Astrocyte (in vitro differentiated cells and primary cell): ENCODE measurements at places on chromosomes 12 and 14. TPM values are rescaled to one million over a fixed set of nuclear protein-coding genes. Genes with fewer than 3 reads are reported as not detected.

DNA sequence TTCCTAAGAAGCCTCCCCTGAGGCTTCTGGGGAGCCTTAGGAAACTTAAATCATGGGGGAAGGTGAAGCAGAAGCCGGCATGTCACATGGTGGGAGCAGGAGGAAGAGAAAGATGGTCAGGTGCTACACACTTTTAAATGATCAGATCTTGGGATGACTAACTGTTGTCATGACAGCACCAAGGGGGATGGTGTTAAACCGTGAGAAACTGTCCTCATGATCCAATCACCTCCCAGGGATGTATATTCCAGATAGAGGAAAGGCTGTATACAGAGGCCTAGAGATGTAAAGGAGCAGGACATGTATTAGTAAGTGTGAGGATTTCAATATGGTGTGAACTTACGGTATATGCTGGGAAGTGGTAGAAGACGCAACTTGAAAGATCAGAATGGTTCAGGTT lies 121.1 kb downstream of the CAND1 start:
- H3K27ac ChIP-seq, result no peak overlapping the region
- peaks cover 4% of the 10 kb centered on the region for H3K4me1 ChIP-seq
- no peak overlapping the region for H3K4me3 ChIP-seq
- no peaks in the 10 kb centered on the region for H3K27me3 ChIP-seq

DNA sequence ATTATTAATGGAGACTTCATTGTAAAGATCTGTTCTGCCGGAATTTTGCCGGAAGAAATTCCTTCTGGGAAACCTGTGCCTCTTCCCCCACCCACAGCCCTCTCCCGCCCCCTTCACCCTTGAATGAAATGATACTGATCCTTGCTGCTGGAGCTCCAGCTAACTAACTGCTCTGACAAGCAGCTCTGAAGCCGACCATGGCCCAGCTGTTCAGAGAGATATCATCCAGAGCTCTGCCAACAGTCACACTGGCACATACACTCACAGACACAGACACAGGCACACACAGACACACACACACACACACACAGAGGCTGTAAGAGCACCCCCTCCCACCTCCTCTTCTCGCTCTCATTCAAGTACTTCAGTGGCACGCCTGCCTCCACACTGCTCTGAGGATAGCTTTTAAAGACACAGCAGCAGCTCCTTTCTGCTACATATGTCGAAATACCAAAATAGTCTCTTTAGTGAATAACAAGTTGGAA lies 88.6 kb downstream of the R3HDM2 start:
- no peaks in the 10 kb centered on the region for H3K36me3 ChIP-seq
- H3K27ac ChIP-seq, result no peak overlapping the region
- DNase-seq, result peak; percentile 52

DNA sequence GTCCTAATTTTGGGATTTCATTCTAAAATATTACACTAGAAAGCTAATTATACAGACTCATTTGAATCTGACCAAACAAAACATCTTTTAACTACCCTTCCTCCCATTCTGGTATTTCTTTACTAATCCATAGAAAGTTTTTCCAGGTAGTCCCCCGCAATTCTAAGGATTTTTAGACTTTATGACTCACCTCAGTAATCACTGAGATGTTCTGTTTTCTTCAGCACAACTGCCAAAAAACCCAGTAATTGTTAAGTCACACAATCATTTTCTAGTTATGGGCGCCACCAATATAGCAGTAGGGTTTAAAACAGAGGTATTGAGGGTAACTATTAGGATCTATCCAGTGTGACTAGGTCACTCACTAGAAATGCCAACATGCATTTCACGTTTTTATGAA lies 1.6 kb upstream of the ARID4A start:
- H3K27me3 ChIP-seq, result no peaks in the 10 kb centered on the region
- H3K4me1 ChIP-seq, result peaks cover 7% of the 10 kb centered on the region
- DNase-seq, result peak; percentile 38
- peaks cover 25% of the 10 kb centered on the region for H3K36me3 ChIP-seq

The CCDC197 gene
- total RNA-seq, result not detected in 2 replicates

The FBXW8 gene
- 26.4 and 28.7 TPM in 2 replicates for total RNA-seq

DNA sequence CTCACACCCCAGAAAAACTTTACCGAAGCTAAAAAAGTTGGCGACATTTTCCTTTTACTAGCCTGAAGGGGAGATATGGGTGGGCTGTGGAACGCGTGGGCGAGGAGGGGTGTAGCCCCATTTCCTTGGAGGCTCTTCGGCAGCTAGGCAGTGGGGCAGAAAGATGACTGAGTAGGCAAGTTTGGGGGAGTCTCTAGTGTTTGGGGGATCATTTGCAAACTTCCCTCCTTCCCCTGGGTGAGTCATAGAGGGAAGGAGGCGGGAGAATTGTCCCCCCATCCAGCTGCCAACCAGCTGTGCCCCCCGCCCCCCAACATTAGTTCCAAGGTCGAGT lies 2.3 kb downstream of the GLI1 start:
- H3K4me3 ChIP-seq, result peak overlapping the region; percentile 82
- peaks cover 24% of the 10 kb centered on the region for H3K4me1 ChIP-seq
- H3K27ac ChIP-seq, result peak overlapping the region; percentile 10
- peak; percentile 21 for DNase-seq
- no peaks in the 10 kb centered on the region for H3K36me3 ChIP-seq

The WASHC3 gene
- total RNA-seq, result 22.6 and 26.5 TPM in 2 replicates

DNA sequence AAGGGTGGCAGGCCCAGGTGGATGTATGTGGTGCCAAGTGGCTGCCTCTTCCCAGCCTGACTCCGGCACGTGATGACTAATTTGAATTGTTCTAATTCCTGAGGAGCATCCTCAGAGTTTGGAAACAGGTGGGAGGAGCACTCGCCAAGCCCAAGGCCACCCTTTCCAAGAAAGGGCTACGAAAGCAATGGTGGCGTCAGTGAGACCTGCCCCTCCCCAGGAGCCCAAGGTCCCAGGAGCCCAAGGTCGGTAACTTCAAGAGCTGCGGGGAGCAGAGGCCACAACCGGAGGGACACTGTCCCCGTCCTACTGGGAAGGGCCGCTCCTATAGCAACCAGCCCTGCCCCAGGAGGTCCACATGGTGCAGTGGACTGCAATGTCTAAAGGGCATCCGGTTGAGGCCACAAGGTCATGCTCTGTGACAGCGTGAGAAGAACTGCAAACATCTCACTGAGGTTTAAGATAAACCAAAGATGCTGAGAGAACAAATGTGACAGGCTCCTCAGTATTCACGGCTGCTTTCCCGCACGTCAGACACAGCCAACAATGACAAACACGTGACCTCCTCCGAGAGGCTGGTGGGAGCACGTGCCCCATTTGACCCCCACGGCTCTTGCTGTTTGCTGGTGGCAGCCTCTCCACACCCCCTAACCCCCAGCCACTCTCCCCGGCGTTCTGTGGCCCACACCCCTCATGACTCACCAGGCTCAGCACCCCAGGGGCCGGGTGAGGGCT lies 79.6 kb downstream of the ITPK1 start:
- H3K4me3 ChIP-seq, result no peak overlapping the region
- H3K27ac ChIP-seq, result no peak overlapping the region
- no peaks in the 10 kb centered on the region for H3K36me3 ChIP-seq
- DNase-seq, result no peak
- H3K27me3 ChIP-seq, result no peaks in the 10 kb centered on the region

- H3K27ac ChIP-seq, result no peak overlapping the region
- peaks cover 4% of the 10 kb centered on the region for H3K4me1 ChIP-seq
- peak; percentile 73 for DNase-seq
- H3K36me3 ChIP-seq, result no peaks in the 10 kb centered on the region
Measured at GRCh38 chr12:43241986-43242385, 310.0 kb downstream of the ADAMTS20 start.

The ADAM21 gene
- total RNA-seq, result 0.94 and 1.1 TPM in 2 replicates

The OAS2 gene
- total RNA-seq, result 94.2 and 132 TPM in 2 replicates

The KERA gene
- total RNA-seq, result not detected in 2 replicates

DNA sequence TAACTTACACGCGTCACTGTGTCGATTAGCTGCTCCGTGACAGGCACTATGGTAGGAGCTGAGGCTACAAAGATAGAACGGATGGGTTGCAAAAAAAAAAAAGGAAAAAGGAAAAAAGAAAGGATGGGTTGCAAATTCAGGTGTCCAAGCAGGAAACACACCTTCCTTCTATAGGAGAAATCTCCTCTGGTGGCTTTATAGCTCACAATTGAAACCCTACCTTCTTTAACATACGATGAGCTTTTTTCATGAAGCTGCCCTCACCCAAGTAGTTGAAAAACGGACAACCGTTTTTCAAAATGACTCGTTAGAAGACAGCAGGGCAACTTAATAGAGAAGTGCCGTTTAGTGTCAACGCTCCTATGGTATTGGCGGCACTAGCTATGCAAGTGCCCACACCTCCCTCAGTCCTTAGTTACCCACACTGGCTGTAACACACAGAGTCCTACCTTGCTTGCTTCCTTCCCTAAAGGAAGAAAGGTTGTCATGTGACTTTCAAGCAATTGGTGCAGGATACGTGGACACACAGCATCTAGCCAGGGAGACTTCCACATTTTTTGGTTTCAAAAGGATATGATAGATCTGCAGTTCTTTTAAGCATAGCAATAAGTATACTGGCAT lies 682 bp upstream of the TRIP11 start:
- peak overlapping the region; percentile 93 for H3K4me3 ChIP-seq
- no peaks in the 10 kb centered on the region for H3K27me3 ChIP-seq
- H3K27ac ChIP-seq, result peak overlapping the region; percentile 99
- H3K36me3 ChIP-seq, result peaks cover 3% of the 10 kb centered on the region
- peaks cover 25% of the 10 kb centered on the region for H3K4me1 ChIP-seq

The TAS2R19 gene
- 2.2 and 3.1 TPM in 2 replicates for total RNA-seq

The HOXC4 gene
- not detected in 2 replicates for total RNA-seq

DNA sequence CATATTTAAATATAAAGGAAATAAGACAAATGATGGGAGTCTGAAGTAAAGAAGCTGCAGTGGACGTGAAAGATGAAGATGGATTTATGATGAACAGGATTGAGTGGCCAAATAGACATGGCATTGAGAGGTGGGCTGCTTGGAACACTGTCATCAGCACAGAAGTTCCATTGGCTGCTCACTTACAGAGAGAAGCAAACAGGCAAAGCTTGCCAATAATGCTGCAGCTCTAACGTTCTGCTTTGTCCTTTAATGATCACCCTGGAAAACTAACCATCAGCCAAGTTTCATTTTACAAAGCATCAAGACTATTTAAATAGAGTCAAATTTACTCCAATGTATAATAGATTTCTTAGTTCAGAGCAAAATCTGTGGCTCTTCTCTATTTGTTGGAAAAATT lies 721.4 kb downstream of the TMTC2 start:
- H3K4me1 ChIP-seq, result no peaks in the 10 kb centered on the region
- no peak overlapping the region for H3K4me3 ChIP-seq
- H3K27ac ChIP-seq, result no peak overlapping the region
- no peaks in the 10 kb centered on the region for H3K36me3 ChIP-seq
- no peak for DNase-seq

The RAD9B gene
- total RNA-seq, result 0.53 and 0.66 TPM in 2 replicates

The TEP1 gene
- total RNA-seq, result 21.0 and 28.4 TPM in 2 replicates

The GALNT4 gene
- 6.2 and 6.9 TPM in 2 replicates for total RNA-seq

GRCh38 chr12:105831372-105831771 lies 307.4 kb downstream of the NUAK1 start:
- no peaks in the 10 kb centered on the region for H3K4me1 ChIP-seq
- DNase-seq, result no peak
- H3K36me3 ChIP-seq, result no peaks in the 10 kb centered on the region
- H3K27ac ChIP-seq, result no peak overlapping the region

The GYS2 gene
- not detected in 2 replicates for total RNA-seq

The TAS2R10 gene
- 0.27 and 0.29 TPM in 2 replicates for total RNA-seq

- H3K27ac ChIP-seq, result no peak overlapping the region
- DNase-seq, result no peak
- no peaks in the 10 kb centered on the region for H3K4me1 ChIP-seq
- H3K27me3 ChIP-seq, result no peaks in the 10 kb centered on the region
- no peak overlapping the region for H3K4me3 ChIP-seq
Measured at GRCh38 chr12:99024191-99024590, 379.1 kb downstream of the APAF1 start.

DNA sequence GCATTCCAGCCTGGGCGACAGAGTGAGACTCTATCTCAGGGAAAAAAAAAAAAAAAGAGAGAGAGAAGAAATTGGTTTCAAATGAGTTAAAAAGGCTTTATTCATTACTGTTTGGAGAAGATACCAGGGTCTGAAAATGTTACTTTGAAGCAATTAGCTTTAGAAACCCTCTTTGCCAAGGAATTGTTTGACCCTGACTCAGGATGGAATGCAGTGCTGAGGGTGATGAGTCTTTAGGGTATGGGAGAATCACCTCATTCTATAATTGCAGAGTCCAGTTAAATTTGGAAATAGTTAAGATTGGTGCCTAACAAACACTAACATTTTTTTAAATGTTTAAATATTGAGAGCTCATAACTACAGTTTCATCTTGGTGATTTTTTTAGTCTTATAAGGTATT lies 13.3 kb downstream of the RAP1B start:
- H3K4me1 ChIP-seq, result peaks cover 1% of the 10 kb centered on the region
- H3K27ac ChIP-seq, result no peak overlapping the region
- peak; percentile 73 for DNase-seq
